ENCODE measurements at places on chromosomes 12 and 14.

- DNase-seq = peak; percentile 69
These were observed 1.1 kb upstream of the LRP1 start for GRCh38 chr12:57127101-57127725.

DNA sequence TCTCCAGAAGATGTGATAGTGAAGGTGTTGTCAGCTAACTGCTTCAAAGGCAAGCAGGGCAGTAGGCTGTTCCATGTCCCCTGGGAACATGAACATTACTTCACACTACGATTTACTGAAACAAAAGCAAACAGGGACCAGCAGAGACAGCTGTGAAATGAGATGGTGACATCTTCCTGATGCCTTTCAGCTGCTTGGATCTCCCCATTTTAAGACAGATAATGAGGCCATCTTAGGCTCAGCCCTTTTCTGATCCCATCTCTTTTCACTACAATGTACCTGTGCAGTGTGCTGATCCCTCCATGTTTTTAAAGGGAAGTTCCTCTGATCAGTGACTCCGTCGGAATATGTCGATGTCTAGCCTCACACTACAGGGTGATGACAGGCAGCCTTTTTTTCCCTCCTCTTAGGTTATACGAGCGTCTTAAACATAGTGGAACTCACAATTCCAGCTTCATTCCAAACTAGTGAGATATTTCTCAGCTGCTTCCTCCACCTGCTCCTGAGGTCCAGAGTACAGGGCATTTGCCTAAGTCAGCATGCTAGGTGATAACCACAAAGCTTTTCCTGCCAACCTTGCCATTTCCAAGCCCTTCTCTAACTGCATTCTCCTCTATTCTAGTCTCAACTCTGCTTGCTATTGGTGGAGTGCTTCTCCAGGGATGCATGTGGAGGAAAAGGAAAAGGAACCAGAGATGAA lies 87.6 kb upstream of the EGLN3 start:
- DNase-seq = no peak

DNA sequence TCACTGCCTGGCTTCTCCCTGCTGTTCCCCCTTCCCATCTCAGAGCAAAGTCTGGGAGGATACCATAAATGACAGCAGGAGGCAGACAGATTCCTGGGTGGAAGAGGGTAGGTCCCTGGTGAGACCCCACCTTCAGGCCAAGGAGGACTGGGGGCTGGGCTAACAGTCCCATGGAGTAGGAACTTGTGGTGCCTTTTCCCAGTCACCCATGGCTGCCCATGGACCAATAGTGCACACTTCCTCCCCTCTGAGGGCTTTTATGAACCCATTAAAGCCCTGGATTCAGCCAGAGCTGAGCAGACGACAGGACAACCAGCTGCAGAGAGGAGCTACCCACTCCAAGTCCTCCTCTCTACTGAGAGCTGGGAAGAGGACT lies 36.6 kb upstream of the OR5AU1 start:
- DNase-seq = no peak

- no peak for DNase-seq
These were observed 1017.5 kb upstream of the TMEM132C start for GRCh38 chr12:127249428-127249827.

GRCh38 chr12:24947541-24948419 lies 1.1 kb downstream of the BCAT1 start:
- no peak for DNase-seq

- no peak for DNase-seq
These were observed 1.7 kb downstream of the ORAI1 start for GRCh38 chr12:121628037-121628436.

DNA sequence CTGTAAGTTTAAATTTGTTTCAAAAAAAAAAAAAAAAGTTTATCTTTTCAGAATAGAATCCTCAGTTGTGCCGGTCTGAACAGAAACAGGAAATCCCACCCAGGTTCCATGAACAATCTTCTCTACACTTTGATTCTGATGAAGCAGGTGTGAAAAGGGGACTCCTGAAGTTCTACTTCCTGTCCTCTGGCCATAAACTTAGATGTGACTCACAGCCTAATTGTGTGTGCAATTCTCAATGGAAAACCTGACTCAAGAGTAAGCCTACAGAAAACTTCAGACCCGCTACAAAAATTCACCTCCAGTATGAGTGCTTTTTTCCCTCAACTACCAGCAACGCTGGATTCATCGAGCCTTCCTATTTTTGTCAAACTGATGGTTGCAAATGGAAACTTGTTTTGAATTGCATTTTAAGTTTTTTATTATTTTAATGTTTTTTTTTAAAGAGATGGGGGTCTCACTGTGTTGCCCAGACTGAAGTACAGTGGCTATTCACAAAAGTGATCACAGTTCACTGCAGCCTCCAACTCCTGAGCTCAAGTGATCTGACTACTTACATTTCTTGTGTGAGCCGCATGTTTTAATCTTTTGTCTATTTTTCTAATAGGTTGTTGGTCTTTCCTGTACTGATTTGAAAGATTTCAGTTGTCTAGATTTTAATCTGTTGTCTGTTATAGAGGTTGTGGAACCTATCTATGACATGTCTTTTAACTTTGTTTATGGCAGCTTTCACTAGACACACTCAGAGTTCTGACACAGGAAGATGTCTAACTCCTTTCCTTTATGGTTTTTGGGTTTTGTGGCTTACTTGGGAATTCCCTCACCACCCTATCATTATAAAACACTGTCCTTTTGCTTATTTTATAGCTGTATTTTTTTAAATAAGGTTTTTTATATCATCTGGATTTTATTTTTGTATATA lies 37.6 kb downstream of the ATG14 start:
- no peak for DNase-seq

DNA sequence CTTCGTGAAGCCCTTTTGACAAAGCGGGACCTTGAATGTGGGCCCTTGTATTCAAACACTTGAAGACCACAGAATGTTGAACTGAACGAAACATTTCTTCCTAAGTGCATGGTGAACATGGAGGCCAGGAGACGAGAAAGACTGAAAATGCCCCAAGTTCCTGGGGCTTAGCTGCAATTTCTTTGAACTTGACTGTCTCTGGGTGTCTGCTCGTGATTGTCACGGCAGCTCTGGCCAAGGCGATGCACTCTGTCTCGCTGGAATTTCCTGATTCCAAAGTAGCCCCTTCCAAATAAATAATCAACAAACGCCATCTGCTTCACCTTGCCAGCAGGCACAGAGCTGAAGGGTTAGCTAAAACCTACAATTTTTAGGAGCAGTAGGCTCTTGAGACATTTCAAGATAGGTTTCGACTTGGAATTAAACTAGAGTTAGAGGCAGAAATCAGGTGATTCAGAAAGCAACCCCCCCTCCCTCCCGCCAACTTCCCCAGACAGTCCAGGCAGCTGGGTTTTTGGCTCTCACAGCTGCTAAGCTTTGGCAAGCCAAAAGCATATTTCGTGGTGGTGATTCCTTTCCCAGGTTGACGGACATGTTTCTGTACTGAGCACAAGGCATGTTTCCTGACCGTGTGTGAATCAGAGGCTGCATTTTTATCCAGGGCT lies 13.5 kb upstream of the IRF2BPL start:
- no peak for DNase-seq

DNA sequence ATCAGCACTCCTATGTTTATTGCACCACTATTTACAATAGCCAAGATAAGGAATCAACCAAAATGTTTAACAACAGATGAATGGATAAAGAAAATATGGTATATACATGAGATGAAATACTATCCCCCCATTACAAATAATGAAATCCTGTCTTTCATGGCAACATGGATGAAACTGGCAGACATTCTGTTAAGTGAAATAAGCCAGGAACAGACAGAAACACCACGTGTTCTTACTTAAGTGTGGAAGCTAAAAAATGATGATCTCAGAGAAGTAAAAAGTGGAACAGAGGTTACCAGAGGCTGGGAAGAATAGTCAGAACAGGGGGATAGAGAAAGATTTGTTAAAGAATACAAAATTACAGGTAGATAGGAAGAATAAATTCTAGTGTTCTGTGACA lies 113.7 kb upstream of the MDM1 start:
- DNase-seq = no peak

- DNase-seq = no peak
These were observed 23.6 kb downstream of the TRHDE start for GRCh38 chr12:72295744-72296143.

DNA sequence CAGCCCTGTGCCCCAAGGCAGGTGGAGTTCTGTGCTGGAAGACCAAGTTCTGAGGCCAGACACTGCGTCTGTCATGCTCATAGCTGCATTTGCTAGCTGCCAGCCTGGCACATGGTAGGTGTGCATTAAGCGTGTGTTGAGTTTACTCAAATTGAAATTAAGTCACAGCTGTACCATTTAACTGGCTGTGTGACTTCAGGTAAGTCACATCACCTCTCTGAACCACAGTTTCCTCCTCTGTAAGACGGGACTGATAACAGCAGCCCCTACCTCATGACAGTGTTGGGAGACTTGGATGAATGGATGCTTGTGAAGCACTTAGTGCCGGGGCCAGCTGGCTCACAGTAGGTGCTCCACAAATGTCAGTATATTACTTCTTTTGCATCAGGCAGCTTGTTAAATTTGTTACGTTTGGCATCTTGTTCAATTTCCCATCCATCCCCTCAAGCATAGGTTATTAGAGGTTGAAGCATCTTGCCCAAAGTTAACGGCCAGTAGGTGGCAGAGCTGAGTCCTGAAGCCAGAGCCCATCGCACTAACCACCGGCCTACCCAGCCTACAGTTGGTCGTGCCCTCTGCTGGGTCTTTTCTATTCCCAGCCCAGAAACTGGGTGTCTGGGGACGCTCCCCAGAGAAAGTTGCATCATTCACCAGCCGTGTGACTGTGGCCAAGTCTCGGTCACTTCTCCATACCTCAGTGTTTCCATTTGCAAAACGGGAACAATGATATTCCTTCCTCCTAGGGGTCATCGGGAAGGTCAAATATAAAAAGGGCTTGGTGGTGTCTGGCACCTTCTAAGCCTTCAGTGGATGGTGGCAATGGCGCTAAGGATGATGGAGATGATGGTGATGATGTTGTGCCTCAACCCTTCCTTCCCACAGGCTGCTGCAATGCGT lies 4.5 kb downstream of the DAO start:
- peak; percentile 70 for DNase-seq

- DNase-seq = no peak
These were observed 158.1 kb downstream of the AEBP2 start for GRCh38 chr12:19597167-19598026.
